Activated gamma-delta T cell treated with Interleukin-2 at 50 U/mL for 16 hours (primary cell): ENCODE measurements at places on chromosomes 2 and 18.

DNA sequence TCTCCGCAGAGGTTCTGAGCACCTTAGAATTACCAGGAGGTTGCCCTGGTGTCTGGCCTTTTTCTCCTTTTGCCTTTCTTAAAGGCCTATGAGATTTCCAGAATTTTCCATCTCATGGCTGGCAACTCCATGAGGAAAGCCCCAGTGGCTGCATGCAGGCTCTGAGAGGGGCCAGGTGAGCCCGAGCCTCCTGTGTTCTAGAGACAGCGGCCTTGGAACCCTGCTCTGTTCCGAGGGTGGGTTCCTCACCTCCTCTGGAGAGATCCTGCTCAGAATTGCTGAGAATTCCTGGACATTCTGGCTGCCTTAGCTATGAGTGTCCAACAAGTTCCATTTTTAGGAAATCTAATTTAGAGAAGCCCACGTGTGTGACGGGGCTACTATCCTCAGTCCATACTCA lies 35.7 kb upstream of the HPCAL1 start:
- no peak for DNase-seq

DNA sequence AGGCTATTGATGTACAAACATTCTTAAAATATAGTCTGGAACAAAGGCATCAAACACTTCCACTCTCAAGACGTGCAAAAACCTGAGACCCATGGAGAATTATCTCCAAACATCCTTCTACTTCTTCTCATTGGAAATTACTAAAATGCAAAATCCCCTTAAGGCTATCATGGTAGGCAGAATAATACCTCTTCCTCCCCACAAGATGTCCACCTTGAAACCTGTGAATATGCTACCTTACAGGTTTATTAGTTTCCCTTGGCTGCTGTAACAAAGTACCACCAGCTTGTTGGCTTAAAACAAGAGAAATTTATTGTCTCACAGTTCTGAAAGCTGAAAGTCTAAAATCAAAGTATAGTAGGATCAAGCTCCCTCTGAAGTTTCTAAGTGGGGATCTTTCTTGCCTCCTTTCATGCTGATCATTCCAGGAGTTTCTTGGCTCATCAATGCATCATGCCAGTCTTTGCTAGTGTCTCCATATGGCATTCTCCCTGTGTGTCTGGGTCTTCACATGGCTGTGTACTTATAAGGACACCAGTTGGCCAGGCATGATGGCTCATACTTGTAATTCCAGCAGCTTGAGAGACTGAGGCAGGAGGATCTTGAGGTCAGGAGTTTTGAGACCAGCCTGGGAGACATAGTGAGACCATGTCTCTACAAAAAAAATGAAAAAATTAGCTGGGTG lies 163.7 kb upstream of the NCK2 start:
- no peak for DNase-seq

GRCh38 chr2:37325625-37326071 lies 1.0 kb upstream of the PRKD3 start:
- DNase-seq: no peak

DNA sequence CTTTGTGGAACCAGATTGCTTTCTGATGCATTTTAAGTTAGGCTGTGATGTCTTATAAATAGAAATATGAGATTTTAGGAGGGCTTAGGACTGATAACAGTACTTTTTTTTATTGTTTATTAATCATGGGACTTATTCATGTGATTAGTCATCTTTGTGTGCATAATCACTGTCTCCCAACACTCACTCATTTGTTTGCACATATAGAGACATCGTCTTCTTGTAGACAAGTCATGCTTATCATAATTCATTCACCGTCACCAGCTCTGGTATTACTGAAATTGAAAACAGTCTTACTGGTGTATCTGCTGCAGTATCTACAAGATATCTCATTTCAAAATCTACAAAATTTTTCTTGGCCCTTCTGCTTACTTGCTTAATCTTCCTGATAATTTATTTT lies 45.8 kb downstream of the WDR7 start:
- DNase-seq: no peak

DNA sequence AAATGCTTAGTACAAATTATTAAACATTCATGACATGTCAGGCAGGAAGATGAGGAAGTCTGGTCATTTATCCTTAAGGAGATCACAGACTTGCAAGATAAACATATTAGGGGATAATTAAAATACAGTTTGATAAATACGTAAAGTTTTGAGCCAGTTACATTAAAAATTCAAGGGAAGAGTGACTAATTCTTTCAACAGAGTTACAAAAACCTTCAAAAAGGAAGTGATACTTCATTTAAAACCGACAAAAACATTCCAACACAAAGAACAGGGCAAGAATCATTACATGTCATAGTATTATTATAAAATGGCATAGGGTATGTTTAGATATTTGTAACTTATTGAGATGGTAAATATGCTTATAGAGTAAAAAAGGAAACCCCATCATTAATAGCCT lies 636.0 kb downstream of the NR4A2 start:
- no peak for DNase-seq

GRCh38 chr18:35852786-35853185 lies 119.7 kb upstream of the RMP24 start:
- no peak for DNase-seq

GRCh38 chr2:117850015-117850414 lies 35.5 kb downstream of the DDX18 start:
- no peak for DNase-seq

DNA sequence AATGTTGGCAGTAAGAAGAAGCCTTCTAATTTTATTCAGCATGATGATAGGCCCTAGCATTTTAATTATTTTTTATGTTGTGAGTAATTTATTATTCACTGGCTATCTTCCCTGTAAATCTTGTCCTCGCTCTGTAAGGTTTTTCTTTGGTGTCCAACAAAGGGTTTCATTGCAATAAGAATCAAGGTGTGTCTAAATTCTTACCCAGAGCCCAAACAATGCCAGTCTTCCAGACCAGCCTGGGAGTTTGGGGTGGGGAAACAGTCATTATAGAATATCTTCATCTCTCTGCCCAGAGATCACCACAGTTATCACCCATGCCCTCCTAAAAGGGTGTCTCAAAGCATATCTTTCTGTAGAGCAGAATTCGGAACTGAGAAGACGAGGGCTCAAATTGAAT lies at the start of gene DSG4:
TSS of gene DSG4 (plus strand) at position 301 of the 400 bp plus-strand sequence. CDS start 135 bp downstream, outside the sequence.
- DNase-seq: no peak

DNA sequence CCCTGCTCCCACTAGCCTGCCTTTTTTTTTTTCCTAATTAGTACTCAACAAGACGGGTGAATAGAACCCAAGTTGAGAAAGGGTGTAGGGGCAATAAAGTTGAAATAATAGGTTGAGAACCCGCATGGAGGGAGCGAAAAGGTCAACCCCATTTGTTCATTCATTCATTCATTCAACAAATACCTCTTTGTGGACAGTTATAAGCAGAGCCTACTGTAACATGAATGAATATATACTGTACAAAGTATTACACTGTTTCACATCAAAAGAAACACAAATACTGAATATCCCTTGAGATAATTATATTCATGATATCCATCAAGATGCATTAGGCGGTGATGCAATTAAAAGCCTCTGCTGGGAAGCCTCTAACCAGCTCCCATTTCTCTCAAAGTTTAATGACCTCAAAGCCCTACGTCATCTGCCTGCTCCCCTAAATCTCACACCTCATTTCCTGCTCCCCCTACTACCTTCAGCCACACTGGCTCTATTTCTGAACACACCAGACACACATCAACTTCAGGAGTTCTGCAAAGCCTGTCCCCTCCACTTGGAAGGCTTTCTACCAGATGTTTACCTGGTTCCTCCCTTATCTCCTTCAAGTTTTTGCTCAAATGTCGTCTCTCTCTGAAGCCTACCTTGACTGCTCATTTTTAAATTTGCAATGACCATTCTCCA lies 1.4 kb upstream of the NBAS start:
- DNase-seq: no peak

- DNase-seq: peak; percentile 71
These were observed 8.7 kb downstream of the TMEM198 start for GRCh38 chr2:219552382-219553167.

DNA sequence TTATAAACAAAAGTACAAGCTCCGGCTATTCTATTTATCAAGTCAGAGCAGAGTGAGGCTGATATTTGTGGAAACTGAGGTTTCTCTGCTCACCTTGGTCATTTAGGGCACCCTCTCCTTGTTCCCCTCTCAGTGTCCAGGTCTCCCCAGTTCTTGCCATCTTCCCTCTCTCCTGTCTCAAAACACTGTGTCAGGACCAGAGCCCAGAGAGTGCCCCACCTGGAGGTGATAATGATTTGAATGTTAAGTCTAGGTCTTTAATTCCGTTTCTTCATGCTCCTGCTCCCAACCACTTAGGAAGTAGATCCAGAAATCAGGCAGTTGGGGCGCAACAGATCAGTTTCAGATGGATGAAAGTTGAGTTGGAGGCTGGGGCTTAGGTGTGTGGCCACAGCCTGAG lies 9.2 kb upstream of the ADCY3 start:
- DNase-seq: no peak

DNA sequence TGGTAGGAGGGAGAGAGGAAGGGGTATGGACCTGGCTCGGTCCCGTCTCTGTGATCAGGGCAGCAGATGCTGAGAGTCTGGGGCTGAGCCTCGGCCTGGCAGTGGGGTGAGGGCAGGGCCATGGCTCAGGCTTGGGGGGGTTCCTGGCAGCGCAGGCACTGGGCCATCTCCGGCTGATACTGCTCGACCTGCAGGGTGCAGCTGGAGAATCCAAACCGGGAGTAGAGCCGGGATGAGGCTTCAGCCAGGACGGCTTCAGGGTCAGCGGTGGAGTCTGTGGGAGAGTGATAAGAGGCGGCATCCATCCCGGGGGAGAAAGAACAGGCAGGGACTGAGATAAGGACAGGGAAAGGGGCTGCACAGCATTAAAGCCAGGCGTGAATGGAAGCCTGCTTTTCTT lies 7.7 kb downstream of the SLC30A3 start:
- DNase-seq: no peak

- no peak for DNase-seq
These were observed 77.4 kb downstream of the TANC1 start for GRCh38 chr2:159045545-159046454.

GRCh38 chr2:39228413-39229209 lies 15.2 kb downstream of the CDKL4 start:
- DNase-seq: peak; percentile 11

GRCh38 chr2:54681416-54681815 lies 42.0 kb upstream of the EML6 start:
- no peak for DNase-seq

DNA sequence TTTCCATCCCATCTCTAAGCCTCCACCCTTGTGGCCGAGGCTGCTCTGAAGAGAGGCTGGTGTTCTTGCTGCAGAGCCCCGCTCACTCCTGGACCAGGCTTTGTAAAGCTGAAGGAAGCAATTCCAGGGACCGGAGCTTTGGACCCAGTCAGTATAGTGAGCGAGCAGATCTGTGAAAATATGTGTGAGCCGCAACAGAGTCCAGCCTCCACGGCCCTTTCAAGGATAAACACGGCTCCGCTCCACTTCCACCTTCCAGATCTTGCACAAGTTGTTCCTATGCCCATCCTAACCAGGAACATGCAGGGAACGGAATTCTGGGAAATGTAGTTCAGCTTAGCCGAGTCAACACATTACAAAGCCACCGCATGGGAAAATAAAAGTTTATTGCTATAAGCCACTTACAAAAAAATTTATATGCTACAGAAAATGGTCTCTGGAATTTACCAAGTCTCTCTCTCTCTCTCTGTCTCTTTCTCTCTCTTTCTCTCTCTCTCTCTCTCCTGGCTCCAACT lies 151.7 kb upstream of the ZNF521 start:
- no peak for DNase-seq

DNA sequence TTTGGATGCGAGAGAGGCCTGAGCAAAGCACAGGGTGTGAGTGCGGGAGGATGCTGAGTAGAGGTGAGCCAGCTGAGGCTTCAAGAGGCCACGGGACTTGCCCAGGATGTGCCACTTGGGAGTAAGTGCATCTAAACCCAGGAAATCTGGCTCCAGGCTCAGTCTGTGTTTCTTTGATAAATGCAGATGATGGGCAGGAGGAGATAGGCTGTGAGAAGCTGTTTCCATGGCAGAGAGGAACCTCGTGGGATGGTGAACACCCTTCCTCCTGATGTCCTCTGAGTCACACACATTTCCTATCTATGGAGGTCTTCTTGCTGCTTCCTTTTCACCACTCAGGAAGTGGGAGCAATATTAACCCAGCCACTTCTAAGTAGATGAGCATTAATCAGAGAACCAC lies 38.4 kb upstream of the CELF4 start:
- DNase-seq: no peak

DNA sequence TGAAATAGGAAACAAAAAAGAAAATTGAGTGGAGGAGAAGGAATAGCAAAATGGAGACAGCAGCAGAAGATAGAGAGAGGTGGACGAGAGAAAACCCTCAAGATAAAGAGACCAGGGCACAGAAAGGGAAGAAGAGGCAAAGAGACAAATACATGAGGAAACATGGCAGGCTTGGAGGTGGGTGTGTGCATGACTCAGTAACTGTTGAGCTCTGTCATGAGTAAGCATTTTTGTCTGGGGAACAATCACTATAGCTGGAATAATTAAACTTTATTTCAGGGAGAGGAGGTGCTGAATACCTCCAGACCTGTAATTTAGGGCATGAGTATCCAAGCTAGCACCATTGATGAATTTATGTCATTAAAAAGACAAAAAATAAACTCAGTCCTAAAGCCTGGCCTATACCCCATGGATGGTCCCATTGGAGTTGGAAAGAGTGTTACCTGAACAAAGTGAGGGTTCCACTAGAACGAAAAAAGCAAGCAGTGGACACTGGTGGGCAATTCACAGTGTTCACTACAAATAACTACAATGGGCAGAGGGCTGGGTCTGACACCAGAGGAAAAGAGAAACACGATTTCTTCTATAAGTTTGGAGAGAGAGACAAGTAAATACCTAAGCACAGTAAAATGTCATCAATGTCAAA lies 145.5 kb downstream of the ADCYAP1 start:
- no peak for DNase-seq

GRCh38 chr2:222193328-222193983 lies 105.3 kb downstream of the PAX3 start:
- no peak for DNase-seq

DNA sequence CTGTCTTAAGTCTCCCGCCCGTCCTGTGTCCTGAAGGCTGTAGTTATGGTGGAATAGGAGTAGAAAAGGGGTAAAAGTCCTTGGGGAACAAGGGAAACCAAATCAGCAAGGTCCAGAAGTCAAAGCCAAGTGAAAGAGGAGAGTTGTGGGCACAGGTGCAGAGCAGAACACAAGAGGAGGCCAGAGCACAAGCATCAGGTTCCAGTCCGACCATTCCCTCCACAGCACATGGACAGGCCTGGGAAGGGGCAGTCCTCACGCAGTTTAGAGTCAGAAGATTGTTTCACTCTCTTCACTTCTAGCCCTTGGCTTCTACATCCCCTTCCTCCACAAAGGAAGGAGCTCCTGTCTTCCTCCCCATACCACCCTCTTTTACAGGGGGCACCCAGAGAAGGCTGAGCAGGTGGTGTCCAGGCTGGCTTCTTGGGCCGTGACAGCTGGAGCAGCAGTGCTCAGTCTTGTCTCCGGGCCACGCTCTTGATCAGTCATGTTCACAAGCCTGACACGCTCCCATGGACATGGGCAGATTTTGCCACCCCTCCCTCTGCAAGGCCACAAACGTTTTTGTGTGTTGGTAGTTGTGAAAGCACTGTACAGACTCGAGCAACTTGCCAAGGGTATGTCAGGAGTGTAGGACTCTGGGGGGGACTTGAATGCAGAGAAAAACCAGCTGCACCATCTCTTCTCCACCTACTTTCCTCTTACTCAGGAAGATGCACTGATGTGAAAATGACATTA lies 138.5 kb upstream of the DAPL1 start:
- no peak for DNase-seq

GRCh38 chr2:116411211-116411610 lies 1403.3 kb upstream of the DDX18 start:
- no peak for DNase-seq
